ENCODE measurements at places on chromosomes 1 and 21.

DNA sequence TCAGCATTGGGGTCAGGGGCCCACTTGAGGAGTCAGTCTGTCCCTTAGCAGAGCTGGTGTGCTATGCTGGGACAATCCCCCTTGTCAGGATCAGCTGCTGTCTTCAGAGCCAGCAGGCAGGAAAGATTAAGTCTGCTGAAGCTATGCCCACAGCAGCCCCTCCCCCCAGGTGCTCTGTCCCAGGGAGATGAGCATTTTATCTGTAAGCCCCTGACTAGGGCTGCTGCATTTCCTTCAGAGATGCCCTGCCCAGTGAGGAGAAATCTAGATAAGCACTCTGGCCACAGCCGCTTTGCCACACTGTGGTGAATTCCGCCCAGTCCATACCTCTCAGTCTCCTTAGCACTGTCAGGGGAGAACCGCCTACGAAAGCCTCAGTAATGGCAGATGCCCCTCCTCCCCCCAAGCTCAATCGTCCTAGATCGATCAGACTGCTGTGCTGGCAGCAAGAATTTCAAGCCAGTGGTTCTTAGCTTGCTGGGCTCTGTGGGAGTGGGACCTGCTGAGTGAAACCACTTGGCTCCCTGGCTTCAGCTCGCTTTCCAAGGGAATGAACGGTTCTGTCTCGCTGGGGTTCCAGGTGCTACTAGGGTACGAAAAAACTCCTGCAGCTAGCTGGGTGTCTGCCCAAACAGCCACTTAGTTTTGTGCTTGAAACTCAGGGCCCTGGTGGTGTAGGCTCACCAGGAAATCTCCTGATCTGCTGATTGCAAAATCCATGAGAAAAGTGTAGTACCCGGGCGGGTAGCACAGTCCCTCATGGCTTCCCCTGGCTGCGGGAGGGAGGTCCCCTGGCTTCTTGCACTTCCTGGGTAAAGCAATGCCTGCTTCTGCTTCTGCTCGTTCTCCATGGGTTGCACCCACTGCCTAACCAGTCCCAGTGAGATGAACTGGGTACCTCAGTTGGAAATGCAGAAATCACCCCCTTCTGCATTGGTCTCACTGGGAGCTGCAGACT, 25.1 kb upstream of the TP53BP2 start:
- DNase-seq, result no peak

GRCh38 chr1:32048440-32048839, 24.3 kb upstream of the TMEM39B start:
- DNase-seq, result no peak

DNA sequence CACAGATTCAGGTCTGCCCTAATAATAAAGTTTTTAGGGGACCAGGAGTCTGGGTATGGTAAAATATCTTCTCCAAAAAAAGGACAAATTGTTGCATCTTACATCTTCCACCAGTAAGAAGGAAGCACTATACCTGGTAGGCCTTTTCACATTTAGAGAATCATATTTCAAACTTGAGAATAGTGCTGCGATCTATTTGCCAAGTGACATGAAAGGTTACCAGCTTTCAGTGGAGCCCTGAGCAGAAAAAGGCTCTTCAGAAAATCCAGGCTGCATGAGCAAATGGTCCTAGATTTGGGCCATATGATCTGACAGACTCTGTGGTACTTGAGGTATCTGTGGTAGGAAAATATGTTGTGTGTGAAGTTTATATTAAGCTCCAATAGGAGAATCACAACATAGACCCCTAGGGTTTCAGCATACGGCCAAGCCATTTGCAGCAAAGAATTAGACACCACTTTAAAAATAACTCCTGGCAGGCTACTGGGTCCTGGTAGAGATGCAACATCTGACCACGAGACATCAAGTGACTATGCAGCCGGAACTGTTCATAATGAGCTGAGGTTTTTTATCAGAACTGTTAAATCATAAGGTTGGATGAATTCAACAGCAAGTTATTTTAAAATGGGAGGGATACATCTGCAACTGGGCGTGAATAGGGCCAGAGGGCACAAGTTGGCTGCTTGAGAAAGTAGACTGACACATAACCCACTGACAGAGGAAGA, 38.6 kb upstream of the CCDC190 start:
- DNase-seq, result no peak

DNA sequence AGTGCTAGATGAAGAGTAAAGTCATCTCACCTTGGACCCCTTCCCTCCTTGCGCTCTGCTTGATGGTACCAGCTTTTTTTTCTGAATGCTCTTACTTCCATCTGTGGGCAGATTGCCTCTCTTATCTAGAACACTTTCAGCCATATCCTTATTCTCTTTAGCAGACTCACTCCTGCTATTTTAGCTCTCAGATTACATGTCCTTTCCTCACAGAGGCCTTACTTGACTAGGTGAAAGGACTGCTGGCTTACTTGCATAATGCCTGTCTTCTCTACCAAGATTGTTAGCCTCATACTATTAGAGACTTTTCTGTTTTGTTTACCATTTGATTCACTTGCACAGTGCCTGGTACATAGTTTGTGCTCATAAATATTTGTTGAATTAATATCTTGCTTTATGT, 9.3 kb downstream of the IFI44 start:
- DNase-seq, result no peak

- DNase-seq, result no peak
Measured at GRCh38 chr1:81432059-81432458, 368.7 kb upstream of the ADGRL2 start.

- DNase-seq, result no peak
Measured at GRCh38 chr1:204419064-204419403, 7.4 kb upstream of the PPP1R15B start.

- no peak for DNase-seq
Measured at GRCh38 chr21:36544545-36544944, 64.6 kb upstream of the CLDN14 start.

DNA sequence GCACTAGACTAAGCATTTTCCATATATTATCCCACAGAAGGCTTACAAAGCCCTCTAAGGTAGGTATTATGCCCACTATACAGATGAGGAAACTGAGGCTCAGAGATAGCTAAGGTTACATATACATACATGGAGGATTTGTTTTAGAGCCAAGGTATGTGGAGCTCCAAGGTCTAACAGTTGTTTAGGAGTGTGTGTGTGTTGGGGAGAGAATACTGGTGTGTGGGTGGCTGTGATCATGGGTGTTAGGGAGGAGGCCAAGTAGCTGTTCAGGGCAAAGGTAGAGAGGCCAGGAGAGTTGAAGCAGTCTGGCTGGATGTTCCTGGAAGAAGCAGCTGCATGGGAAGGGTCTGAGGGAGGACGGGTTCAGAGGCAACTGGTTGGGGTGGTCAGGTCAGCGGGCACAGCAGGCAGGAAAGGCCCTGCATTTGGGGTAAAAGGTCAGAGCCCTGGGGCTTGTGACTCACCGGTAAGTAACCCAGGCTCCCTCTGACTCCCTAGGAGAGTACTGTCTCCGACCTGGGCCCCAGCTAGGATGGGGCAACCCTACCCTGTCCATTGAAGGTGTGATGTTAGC, 5.1 kb upstream of the LDLRAP1 start:
- no peak for DNase-seq

GRCh38 chr1:62368989-62369388, 49.8 kb upstream of the KANK4 start:
- no peak for DNase-seq

DNA sequence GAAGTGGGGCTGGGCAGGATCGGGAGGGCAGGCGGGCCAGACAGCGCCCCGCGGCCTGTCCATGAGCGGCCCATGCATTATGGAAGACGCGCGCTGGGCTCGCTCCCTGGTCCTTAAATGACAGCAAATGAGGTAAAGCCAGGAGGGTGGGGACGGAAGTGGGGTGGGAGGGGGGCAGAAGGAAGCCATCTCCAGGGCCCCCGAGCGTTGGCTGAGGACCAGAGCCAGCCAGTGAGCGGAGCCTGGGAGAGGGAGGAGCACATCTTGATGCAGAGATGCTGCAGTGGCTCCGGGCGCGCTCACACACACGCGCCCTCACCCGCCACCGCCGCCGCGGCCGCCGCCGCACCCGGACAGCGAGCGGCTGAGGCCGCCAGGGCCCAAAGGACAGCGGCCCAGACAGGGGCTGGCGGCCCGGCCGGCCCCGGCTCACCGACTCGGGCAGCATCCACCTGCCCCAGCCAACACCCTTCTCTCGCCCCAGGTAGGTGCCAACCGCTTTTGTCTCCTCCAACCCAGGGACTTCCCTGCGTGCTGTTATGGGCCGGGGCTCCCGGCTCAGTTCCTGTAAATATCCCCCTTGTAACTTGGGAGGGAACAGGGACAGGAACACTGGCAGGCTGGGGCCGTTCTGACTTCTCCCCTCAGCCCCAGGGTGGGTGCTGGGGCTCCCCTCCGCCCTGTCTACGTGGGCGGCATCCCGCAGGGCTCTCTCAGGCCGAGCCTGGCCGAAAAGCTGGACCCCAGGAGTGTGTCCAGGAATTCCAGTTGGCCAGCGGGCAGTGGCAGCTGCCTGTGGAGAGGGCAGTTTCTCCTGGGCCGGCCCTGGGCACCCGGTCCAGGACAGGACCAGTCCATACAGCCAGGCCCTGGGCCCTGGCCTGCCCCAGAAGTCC, at the start of gene CNTN2:
CNTN2 (plus strand) TSS at position 302 of the 896 bp plus-strand sequence. CDS start 9,974 bp downstream, outside the sequence.
- DNase-seq, result no peak

- no peak for DNase-seq
Measured at GRCh38 chr21:33771976-33772375, 129.7 kb downstream of the ITSN1 start.

DNA sequence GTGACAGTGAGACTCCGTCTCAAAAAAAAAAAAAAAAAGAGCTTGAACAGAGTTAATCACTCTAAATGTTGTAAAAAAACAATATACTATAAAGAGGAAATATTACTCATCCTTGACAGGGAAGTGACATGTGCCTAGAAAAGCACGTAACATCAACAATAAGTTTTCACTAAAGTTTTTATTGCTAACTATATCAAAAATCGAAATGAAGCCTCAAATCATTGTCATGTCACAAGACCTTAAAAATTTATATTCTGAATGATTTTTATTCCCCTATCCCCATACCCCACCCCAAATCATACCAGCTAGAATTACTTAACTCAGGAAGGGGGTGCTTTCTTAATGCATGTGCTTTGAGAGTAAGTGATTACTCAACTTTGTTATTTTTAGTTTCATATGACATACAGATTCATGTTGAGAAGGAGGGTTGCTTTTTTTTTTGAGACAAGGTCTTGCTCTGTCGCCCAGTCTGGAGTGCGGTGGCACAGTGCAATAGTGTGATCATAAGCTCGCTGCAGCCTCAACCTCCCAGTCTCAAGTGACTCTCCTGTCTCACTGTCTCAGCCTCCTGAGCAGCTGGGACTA, 53.6 kb upstream of the MUTYH start:
- no peak for DNase-seq

- no peak for DNase-seq
Measured at GRCh38 chr1:246497331-246497915, 9.7 kb downstream of the SMYD3 start.

DNA sequence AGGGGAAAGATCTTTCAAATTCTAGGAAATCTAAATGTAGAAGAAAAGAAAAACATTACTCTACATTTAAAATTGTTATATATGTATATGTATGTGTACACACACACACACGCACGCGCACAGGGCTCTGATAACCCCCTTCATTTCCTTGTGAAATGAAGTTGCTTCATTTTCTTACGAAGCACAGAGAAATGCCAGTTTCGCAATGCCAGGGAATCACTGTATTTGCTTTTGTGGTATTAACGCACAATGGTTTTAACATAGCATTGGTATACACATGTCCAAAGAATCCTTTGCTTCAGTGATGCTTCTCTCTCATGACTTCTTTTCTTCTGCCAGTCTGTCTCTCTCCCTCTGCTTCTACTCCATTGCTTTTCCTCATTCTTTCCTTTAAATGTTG, 8.4 kb upstream of the DDAH1 start:
- DNase-seq, result no peak

DNA sequence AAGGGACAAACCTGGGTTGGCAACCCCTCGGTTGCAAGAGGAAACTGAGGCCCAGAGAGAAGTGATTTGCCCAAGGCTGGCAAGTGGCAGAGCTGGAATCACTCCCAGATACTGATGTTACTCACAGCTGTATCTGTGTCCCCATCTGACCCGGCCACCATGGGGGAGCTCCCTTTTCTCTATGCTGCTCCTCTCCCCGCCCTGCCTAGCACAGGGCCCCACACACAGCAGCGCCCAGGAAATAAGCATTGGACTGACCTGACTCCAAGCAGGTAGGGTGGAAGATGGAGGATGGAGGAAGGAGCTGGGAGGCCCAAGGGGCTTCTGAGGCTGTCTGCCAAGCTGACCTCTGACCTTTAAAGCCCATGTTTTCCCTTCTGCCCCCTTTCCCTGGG, 3.0 kb upstream of the FBLIM1 start:
- no peak for DNase-seq

GRCh38 chr1:63628607-63629006, 35.4 kb downstream of the PGM1 start:
- no peak for DNase-seq

DNA sequence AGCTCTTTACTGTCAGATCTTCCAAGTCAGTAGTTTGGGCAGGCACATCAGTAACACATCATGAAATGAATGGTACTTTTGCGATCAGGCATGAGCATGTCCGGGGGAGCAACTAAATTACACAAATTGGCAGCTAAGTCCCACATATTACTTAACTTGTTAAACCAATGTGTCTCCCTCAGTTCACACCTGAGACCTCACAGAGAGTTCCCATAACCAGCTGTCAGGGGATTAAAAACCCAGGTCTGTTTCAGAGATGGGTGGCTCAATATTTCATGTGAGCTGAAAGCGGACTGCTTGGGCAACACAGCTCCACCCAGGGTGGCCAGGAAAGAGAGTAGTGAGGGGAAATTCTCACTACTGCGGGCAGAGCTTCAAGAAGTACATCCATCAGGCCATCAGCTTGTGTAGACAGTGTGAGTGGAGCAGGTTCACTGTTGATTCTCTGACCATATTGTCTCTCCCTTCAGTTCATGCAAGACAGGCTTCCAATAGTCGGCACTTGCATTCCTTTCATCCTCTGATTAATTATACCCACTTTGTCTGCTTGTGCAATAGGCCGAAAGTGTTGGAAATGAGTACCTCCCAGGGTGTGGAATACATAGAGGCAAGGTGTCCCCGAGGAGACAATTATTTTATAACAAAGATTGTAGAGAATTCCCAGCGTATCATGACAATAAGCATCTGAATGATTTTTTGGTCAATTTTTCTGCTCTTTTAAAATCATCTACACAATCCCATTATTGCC, 139.9 kb downstream of the PTGER3 start:
- no peak for DNase-seq

DNA sequence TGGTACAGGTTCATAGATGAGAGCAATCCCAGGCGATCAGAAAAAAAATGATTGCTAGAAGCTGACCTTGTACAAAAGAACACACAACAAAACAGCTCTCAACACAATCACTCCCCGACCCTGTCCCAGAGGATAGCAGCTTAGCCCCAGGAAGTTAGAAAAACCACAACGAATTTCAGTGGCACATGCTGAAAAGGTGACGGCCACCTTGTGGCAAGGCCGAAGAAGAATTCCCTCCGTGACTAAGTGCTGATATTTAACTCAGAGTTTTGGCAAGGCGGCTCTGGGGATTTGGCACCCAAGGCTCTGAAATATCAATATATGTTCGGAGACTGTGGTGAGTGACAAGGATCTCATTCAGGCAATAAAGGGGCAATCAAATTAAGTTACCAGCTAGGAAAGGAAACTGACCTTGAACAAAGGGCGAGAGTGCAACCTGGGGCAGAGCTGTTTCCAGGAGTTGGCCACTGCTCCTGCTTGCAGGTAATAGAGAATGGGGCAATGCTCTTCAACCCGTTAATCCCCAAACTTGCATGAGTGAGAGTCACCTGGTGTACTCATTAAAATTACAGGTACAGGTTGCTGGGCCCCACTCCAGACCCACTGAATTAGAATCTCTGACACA, 96.2 kb downstream of the BEND5 start:
- no peak for DNase-seq

Measured in stimulated activated CD8-positive, alpha-beta memory T cell treated with anti-CD3 and anti-CD28 coated beads, Interleukin-2, amount 100 ng/mL, for 1 hour (primary cell).